SK-N-MC (cell line): ENCODE measurements at places on chromosomes 3 and 15.
A peak's percentile ranks its signal among the peaks of the same experiment; 100 is the strongest.

- DNase-seq: no peak
Observed at GRCh38 chr3:132843851-132844553, 121.8 kb upstream of the NPHP3 start.

DNA sequence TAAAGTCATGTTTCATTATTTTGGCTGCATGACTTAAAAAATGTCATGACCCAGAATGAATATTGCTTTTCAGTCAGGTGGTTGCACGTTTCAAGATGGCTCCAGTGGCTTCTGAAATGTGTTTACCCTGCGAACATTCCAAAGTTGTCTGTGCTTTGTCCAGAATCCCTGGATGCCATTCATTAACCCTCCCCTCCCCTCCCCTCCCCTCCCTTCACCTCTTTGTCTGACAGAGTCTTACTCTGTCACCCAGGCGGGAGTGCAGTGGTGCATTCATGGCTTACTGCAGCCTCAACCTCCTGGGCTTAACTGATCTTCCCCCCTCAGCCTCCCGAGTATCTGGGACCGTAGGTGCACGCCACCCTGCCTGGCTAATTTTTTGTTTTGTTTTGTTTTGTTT is 308.0 kb downstream of the PTPRG start:
- no peak for DNase-seq

GRCh38 chr3:190108804-190109203 is 11.9 kb downstream of the P3H2 start:
- no peak for DNase-seq

DNA sequence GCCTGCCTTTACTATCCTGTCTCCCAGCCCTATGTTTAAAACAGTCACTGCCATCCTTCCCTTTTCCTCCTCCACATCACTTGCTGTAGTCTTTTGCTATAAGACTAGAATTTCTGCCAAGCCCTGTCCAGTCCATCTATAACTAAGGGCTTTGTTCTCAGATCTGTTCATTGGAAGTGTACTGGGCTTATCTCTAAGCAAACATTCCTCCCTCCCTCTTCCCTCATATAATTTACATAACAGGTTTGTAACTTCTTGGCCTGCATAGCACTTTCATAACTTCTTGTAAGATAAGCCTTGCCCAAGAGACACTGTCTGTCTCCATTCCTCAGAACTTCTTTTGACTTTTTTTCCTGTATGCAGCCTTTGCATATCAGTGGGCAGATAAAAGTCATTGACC is 16.7 kb downstream of the TPRG1 start:
- no peak for DNase-seq

- DNase-seq: no peak
Observed at GRCh38 chr3:45212095-45212468, 14.0 kb downstream of the TMEM158 start.

- no peak for DNase-seq
Observed at GRCh38 chr3:188711881-188712247, 459.9 kb upstream of the TPRG1 start.

DNA sequence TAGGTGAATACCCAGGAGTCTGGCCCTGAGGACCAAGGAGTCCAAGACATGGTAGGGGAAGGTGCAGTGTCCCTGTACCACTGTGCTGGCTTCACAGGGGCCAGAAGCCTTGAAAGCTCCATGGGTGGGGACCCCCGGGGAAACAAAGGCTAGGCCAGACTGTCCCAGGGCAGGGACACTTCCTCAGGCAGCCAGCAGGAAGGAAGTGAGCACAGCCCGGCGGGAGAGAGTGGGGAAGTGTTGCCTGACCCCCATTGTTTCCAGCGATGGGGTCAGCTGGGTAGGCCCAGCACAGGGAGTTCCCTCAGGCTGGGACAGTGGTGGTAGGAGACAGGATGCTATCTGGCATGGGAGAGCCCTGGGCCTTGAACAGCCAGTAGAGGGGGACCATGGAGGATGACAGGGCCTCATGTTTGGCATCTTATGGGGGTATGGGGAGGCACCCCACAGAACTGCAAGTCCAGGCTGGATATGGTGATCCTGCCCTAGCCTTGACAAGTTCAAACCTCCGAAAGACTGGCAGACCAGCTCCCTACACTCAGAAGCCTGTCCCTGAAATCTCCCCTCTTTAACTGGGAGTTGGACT is 1.2 kb upstream of the HYAL2 start:
- DNase-seq: no peak

- DNase-seq: no peak
Observed at GRCh38 chr3:146503461-146504202, 34.3 kb upstream of the PLSCR2 start.

GRCh38 chr3:64049832-64050231 is 26.5 kb upstream of the PSMD6 start:
- no peak for DNase-seq

DNA sequence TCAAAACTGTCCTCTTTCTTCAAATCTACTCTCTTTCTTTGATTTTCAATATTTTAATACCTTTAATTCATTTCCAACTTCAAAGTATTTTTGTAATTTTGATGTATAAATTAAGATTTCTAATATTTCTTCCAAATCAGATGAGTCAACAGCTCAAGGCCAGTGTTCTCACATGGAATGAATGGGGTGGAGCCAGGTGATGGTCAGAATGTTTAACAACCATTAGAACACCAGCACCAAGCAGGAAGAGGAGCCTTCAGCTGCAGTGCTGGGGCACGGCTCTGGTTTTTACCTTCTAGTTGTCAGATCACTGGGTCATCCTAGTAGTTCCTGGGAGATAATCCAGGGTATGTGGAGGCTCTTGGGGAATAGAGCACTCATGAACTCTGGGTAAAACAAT is 494.5 kb upstream of the PDZRN3 start:
- no peak for DNase-seq

- no peak for DNase-seq
Observed at GRCh38 chr3:64340641-64341101, 115.4 kb upstream of the PRICKLE2 start.

GRCh38 chr3:24177201-24177600 is 232.1 kb downstream of the NR1D2 start:
- no peak for DNase-seq

DNA sequence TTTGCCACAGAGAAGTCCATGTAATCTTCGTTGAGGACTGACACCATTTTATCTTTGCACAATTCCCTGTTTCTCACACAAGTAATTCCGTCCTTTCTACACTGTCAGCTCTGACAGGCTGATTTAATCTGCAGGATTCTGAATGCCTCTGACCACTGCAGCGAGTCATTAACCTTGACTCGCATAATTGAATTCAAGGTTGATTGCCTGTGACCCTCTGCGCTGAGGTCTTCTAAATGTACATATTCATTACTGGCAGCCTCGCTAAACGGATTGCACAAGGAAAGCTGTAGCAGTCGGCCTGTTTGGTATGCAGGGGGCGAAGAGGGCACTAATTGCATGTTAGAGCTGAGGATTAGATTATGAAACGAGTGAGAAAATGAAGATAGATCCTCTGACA is 147.8 kb downstream of the SHOX2 start:
- DNase-seq: no peak

- DNase-seq: no peak
Observed at GRCh38 chr15:26698555-26698954, 74.3 kb downstream of the GABRB3 start.

DNA sequence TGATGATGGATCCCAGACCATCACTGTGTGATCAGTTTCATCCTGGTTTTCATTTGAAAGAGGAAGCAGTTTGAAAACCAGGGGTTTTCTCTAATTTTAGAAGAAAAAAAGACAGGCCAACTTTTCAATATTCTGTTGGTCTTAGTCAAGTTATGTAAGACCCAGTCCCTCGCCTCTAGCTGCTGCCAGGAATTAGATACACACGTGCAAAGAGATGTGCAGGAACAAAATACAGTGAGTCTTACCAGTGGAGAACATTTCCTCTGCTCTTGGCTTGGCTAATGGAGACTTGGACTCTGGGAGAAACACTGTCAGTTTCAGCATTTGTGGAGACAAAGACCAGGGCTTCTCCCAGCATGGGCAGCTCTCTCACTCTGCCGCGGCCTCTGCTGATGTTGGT is 214.9 kb upstream of the C2CD4B start:
- no peak for DNase-seq

DNA sequence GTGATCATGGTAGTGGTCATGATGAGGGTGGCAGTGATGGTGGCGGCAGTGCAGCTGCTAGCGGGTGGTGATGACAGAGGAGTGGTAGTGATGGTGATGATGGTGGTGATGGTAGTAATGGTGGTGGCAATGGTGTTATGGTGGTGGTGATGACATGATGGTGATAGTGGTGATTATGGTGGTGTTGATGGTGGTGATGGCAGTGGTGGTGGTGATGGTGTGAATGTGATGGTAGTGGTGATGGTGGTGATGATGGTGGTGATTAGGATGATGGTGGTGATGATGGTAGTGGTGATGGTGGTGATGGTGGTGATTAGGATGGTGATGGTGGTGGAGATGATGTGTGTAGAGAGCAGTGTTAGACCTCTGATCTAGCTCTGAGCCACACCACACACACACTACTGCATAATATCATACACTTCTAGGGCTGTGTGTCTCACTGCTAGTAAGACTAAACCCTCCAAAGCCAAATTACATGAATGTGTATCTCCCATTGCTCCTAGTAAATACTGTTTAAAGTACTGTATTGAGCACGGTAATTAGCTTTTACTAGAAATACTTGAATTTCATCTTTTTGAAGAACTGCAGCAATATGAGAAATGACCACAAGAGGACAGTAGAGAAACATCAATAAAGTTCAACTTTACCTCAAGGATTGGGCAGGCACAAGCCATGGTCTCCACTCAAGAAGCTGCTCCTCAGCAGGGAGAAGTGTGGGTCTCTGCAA is 28.8 kb downstream of the TMED3 start:
- peak; percentile 10 for DNase-seq

- no peak for DNase-seq
Observed at GRCh38 chr3:188284455-188285212, 130.7 kb downstream of the LPP start.

- DNase-seq: no peak
Observed at GRCh38 chr15:51647128-51647562, 24.6 kb upstream of the DMXL2 start.

DNA sequence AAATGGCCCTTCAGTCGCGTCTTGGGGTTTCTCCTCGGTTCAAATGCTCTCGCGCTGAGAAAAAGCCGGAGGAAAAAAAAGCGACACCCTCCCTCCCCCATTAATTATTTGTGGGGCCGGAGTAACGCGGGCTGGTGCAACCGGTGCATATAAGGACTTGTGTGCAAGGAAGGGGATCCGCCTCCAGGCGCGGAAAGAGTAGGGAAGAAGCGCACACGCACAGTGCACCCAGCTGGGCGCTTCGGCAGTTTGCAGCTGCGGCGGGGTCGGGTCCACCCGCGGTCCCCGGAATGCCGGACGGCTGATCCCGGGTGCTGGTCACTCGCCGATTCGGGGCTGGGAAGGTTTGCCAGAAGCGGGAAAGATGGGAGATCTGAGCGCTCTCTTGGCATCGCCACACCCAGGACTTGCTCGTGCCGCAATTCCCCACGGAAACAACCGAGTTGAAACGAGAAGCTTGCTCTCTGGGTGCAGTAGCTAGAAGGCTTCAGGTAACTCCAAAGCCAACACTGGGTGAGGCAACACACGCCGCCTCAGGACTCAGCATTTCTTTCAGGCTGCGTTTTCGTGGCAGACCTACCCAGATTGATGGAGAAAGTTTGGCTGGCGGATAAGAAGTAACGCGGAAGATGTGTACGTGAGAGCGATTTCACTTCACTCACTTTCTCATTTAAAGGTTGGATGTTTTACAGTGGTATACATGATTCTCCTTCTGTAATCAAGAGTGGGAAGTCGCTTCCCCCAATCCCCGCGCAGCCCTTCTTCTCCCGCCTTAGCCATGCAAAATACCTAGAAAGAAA is 720 bp upstream of the TNIK start:
- no peak for DNase-seq

DNA sequence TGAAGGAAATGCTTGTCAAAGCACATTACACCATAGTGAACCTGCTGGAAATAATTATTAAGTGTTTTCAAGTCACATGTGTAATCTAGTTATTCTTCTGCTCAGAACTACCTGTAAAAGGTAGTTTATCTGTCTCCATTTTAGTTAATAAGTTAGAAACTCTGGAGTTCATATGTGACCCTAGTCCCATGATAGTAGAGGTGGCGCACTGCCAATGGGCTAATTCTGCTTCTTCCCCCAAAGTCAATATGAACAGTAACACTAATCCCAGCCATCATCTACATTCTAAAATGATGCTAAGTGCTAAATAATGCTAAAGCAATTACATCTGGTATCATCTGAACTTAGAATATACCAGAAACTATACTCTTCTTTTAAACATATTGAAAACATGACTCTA is 361.0 kb upstream of the NECTIN3 start:
- no peak for DNase-seq

DNA sequence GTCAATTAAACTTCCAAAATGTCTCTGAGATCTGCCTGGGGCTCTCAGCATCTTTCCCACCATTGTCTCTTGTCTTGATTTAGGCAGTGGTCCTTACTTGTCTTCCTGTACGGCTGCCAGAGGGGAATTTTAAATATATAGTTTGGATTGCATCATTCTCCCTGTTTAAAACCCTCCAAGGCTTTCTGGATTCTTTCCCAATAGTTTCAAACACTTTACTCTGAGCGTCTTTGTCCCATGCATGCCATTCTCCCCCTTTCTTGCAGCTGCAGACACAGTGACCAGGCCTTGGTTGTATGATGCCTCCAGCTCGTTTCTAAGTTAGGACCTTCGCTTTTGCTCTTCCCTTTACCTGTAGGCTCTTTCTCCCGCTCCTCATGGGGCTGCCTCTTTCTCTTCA is 323.3 kb upstream of the CTNNB1 start:
- peak; percentile 5 for DNase-seq

- no peak for DNase-seq
Observed at GRCh38 chr3:9715764-9716437, 12.3 kb downstream of the CPNE9 start.

DNA sequence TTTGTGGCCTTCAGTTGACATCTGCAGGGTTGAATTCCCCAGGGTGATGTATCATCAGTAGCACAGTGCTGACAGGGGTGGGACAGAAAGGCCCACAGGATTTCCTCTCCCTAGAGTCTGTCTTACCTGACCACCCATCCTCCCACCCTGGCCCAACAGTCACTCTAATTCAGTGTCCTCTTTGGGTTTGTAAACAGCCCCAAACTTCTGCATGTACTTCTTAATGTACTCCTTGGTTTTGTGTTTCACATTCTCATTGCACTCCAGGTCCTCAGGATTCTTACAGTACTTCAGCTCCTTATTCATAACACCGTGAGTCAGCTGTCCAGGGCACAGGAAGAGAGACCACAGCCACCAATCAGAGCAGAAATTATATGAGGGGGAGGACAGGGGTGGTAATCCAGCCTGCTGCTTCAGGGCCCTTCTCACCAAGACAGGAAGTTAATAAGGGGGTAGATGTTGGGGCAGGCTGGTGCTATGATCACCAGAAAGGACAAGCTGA is 37.5 kb downstream of the NBEAL2 start:
- no peak for DNase-seq
